Fibroblast of skin of right quadriceps (primary cell): ENCODE measurements at places on chromosomes 1 and 21.

DNA sequence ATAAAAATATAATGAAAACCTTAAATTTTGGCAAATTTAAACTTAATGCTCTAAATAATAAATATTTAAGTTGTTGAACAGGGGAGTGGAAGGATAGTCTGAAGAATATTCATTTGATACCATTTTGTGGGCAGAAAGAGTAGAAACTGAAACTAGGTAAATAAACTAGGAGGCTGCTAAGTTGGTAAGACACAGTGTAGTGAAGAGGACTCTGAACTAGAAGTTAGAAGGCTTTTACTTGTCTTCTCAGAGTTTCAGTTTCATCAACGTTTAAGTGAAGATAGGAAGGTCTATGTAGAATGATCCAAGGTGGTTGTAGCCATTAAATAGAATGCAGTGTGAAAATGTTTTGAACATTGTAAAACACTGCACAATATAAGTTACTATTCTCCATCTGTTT is 516.9 kb downstream of the AMY1C start:
- DNase-seq = no peak

DNA sequence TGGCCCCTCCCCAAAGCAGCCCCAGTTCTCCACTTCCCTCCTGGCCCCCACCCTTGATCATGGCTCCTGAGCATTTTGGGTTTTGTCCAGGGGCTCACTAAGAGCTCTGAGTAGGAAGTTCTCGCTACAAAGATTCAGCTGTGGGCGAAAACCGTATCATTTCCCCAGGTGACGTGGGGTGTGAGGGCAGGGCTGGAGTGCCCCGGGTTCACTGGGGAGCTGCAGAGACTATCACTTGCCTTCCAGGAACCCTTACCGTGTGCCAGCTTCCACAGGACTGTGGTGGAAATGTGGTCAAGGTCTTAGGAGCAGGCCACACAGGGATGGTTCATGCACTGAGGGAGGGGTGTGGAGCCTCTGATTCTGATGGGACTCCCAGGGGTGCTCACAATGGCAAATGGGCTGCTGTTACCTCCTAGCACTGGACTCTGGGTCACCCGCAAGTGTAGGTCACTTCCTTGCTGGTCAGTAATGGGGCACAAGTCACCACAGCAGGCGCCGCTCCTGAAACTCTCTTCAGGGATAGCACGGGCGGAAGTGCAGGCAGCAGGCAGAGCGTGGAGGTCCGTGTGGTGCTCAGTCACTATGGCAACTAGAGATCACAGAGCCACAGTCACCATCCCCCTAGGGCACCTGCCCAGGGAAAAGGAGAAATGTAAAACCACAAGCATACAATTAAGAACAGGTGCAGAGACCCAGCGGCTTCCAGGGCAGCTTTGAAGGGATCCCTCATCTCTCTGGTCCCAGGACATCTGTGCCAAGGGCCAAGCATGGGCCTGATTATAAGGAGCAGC is 35.4 kb downstream of the RSPH1 start:
- no peak for DNase-seq

DNA sequence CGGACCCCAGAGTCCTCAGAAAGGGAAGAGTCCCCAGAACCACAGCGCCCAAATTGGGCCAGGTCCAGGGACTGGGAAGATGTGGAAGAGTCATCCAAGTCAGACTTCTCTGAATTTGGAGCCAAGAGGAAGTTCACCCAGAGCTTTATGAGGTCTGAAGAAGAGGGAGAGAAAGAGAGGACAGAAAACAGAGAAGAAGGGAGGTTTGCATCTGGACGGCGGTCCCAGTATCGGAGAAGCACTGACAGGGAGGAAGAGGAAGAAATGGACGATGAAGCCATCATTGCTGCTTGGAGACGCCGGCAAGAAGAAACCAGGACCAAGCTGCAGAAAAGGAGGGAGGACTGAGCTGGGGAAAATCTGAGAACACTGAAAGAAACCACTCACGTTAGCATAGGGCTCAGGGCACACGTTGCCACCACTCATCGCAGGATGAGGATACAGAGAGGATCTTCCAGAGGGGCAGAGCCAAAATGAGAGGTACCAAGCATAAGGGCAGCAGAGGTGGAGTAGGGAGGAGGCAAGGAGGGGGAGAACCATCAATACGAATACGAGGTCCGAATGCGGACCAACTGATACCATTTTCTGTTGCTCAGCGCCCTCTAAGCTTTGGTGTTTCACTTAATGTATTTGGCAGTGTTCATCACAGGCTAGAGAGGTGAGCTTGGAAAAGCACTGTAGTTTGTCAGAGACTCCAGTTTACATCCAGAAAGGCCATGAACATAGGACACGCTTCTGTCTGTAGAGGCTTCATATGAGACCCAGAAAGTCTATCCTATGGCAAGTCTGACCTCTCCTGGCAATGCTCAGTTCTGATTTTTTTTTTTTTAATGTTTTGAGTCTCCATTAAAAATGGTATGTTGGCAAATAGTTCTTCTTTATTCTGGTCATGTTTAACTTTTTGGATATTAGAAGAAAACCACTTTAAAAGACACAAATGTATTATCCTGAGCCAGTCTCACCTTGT is 34.7 kb downstream of the STYXL2 start:
- no peak for DNase-seq

DNA sequence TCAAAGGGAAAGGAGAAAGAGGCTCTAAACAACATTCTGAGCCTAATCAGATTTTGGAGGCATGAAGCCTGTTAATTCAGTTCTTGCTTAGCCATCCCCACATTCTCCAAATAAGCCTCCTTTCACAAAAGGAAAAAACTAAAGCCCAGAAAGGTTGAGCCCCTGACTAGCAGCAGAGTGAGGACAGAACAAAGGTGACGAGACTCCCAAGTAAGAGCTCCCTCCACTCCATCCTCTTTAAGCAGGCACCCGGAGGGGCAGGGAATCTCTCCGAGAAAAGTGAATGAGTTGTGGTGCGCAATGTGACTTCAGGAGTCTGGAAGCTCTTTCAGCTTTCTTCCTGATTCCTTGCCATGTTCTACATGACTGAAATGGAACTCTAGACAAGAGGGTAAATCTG is 43.4 kb upstream of the MYBPHL start:
- no peak for DNase-seq

DNA sequence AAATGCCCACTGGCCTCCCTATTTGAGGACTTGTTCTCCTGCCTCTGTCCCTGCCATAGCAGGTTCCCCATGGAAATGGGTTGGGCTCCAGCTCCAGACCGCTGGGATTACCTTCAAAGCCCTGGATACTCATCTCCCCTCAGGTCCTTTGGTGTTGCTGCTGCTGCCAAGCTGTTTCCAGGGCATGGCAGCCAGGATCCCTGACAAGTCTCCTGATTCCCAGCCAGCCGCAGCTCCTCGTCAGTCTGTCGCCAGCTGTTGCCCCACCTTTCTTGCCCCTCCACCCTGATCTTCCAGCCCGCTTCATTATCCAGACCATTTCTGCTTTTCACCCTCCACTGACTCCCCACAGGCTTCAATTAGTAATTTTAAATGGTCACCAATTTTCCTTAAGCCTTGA is 68.3 kb upstream of the KCND3 start:
- no peak for DNase-seq

- no peak for DNase-seq
Measured at GRCh38 chr1:10935246-10935645, 77.2 kb upstream of the TARDBP start.

DNA sequence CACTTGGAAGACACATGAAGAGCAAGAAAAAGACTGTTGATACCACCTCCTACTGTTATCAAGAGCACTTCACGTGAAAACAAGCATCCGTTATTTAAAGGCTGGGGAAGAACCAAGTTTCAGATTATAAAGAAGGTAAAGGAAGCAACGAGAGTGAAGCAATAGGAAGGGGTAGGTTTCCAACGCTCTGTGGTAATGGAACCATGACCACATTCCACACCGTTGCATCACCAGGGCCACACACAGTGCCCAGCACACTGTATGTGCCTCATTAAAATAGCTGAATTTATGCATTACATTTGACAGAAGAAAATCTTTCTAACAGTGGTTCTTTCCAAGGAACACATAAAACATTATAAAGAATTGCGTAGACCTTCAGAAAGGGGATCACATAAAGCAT is 435.8 kb downstream of the MRPL39 start:
- peak; percentile 85 for DNase-seq

DNA sequence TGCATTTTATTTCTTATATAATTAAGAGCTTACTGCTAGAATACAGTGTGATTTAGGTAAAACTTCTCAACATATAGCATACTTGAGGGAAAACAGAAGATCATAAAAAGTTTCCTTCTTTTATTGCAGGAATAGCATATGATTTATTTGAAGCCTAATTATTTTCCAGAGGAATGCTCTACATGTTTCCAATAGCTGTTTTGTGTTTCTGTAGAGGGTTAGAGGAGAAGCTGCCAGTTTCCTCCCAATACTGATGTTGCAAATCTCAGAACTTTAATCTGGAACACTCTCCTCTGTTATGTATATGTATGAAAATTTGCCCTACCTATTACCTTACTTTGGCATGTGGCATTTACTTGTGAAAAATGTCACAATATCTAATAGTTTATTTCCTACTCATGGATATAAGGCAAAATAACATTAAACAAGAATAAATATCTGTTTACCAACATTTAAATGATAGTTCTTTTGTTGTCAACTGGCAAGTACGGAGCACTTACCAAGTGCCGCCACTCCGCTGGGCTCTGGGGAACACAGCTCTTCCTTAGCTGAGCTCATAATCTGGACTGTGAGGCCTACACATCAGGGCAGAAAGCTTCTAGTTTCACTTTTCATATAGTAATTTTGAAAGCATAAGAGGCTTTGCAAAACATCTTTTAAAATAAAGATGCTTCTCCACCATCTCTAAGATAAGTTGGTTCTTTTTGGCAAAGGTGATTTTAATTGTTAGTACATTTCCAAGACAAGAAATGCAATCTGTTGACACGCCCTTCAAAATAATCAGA is 239.8 kb upstream of the C1orf105 start:
- DNase-seq = peak; percentile 61

GRCh38 chr1:21077085-21077484 is 99.6 kb downstream of the EIF4G3 start:
- peak; percentile 49 for DNase-seq

DNA sequence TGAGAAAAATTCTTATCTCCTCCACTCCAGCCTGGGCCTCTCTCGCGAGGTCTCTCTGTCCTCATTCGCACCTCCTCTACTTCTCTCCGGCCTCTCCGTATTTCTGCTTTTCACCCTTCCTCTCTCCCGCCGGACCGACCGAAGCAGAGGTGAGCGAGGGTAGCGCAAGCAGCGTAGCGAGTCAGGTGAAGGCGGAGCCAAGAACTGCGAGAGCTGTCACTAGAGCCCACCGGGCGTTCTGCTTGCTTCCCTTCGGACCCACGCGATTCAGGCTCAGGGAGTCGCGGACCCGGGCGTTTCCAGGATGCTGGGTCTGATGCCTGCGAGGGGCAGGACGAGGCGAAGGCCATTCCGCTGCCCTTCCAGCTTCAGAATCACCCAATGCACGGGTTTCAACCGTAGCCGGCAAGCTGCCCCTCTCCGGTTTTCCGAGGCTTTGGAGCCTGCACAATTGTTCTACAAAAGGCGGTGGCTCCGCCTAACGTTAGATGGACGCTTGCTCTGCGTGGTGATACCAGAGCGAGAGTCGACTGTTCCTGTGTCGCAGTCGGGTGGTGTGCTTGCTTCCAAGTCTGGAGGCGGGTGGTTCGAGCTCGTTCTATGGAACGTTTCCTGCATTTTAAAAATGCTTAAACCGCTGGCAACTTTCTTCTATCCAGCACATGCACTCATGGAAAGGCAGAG is 310.2 kb downstream of the FAM72C start:
- no peak for DNase-seq

DNA sequence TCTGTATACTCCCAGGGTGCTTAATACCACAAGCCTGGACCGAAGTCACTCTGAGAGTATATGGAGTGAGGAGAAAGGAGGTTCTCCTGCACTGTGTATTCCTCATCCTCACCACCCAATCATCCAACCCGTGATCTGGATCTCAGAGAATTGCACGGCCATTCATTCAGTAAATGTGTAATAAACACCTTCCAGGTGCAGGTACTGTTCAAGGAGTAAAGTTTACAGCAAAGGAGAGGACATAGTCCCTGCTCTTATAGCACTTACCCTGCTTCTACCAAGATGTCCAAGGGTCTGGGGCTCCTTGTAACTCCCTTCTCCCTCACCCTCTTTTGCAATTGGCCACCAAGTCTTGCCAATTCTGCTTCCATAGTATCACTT is 139.2 kb upstream of the JUN start:
- no peak for DNase-seq

DNA sequence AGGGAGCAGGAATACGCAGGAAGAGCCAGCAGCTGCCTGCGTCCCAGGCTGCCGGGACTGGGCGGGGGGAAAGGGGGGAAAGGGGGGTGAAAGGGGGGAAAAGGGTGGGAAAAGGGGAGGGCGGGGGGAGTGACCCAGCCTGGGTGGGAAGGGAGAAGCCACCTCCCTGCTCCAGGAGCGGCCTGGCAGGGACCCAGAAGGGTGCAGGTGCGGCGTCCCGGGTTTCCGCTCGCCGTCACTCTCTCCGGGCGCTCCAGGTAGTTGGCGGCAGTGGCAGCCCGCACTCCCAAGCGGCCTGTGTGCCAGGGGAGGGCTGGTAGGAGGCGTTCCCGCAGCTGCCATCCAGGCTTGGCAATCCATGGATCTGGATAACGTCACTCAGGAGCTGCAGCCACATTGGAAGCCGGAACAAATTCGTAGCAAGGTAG is 141.0 kb upstream of the NGF start:
- DNase-seq = no peak

DNA sequence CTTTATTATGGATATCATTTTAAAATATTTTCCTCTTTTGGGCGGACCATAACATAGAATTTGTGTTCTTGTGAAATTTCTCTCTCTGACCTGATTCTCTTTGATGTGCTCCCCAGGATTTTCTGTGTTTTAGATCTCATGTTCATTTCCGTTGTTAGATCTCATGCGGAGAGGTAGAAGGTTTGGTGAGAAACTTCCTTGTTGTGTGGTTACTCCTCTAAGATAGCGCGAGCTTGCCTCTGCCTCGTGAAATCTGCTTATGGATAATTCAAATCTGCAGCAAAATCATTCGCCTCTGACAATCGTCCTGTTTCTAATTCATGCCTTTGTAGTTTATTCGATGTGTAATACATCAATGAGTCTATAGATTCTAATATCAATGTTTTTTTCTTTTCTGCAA is 580.4 kb downstream of the USP25 start:
- DNase-seq = no peak

GRCh38 chr1:180571832-180572636 is 13.3 kb downstream of the OVAAL start:
- no peak for DNase-seq

DNA sequence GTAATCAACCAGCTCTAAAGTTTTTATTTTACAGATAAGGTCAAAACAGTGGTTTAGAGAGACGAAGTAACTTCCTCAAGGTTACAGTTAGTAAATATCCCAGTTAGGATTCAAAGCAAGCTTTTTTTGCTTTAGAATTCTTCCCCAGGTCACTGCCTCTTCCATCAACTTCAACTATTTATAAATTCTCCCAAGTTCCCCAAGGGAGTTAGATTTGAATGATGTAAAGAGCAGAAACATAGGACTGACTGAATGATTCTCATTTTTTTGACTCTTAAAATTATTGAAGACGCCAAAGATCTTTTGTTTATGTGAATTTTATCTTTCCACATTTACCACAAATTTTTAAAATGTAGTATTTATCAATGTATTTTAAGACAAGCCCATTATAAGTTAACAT is 4.1 kb downstream of the POGZ start:
- peak; percentile 48 for DNase-seq
